Stimulated activated CD4-positive, alpha-beta T cell treated with anti-CD3 and anti-CD28 coated beads, Interleukin-15, amount 100 ng/mL, for 1 hour (primary cell): ENCODE measurements at places on chromosomes 2 and 18.

- no peak for DNase-seq
Measured at GRCh38 chr2:231111987-231112386, 12.9 kb downstream of the HTR2B start.

DNA sequence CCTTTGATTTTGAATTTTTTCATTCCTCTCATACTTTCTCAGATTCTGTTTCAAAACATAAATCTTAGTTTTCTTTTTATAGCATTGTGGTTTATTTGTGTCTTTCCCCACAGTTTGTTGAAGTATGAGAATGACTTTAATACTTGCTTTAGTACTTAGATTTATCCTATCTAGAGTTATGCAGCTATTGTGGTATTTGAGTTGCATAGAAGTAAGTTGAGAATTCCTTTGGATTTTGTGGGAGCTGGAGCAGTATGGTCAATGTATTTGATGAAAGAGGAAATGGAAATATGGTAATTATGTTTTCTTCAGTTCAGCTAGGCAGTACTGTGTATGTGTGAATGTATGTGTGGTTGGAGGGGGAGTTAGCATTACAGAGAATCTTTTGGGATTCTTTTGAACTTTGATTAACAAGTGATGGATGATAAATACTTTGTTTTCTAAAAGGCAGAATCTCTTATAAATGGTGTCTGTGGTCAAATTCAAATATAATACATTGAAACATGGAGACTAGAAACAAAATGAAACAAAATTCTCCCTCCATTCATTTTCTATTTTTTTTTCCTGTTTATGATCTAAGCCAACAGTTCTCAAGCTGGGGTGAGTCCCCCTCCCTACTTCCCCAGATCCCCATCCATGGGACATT is 3.0 kb downstream of the ACVR2A start:
- DNase-seq: no peak

DNA sequence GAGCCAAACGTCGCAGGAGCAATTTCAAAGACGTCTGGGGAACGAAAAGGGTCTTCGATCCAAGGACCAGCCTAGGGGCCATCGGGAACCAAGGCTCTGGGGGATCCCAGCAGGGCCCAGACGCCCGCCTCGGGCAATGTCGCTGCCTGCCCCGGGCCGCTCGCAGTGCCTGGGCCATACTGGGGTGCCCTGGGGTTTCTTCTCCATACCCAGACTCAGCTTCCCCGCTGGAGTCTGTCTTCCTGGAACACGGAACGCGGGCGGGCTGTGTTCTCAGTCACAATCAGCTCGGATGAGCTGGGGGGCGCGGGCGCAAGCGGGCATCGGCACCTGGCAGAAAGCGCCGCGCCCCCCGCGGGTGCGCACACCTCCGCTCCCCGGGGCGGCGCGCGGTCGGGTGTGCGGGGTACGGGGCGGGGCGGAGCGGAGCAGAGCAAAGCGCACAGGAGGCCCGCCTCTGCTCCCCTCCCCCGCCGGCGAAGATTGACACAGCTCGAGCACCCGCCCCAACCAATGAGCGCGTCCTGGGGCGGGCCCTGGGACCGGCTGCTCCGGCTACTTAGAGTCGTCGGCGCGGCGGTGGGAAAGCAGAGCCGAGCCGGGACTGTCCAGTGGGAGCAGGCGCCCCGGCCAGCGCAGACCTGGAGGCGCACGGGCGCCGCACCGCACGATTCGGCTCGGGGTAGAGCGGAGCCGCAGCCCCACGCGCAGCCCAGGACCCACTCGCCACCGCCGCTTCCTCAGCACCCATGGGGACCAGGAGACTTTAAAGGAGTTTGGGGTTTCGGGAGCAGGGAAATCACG is at the start of gene LRATD1:
TSS of gene LRATD1 (plus strand) at position 585 of the 804 bp plus-strand sequence. CDS start 1,263 bp downstream, outside the sequence.
- DNase-seq: no peak

- DNase-seq: no peak
Measured at GRCh38 chr18:37663446-37663845, 97.8 kb upstream of the CELF4 start.

DNA sequence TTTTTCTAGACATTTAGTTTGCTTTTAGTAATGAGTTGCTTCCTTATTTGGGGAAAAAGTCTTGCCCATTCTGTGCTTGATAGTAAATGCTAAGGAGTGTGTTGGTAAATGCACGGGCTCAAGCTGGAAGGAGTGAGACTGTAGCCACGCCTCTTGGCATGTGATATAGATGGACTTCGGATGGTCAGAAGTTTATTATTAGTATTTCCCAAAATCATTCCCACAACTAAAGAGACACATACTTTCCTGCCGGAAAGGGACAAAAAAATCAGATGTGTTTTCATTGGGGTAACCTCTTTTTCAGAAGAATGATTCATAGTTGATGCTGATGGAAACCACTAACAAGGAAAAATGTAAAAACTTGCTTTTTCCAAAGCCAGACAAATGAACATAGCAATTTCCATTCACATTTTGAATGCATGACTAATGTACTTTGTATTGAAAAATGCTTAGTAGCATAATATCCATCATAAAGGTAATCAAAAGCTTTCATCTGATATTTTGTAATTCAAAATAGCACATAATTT is 133.2 kb downstream of the ZNF532 start:
- DNase-seq: no peak

- no peak for DNase-seq
Measured at GRCh38 chr18:23099621-23100020, 35.7 kb upstream of the CABLES1 start.
